NCI-H526 (cell line): ENCODE measurements at places on chromosomes 6 and 20.
A peak's percentile ranks its signal among the peaks of the same experiment; 100 is the strongest.

- DNase-seq, result no peak
These were observed 136.0 kb downstream of the MTHFD1L start for GRCh38 chr6:151001387-151002056.

DNA sequence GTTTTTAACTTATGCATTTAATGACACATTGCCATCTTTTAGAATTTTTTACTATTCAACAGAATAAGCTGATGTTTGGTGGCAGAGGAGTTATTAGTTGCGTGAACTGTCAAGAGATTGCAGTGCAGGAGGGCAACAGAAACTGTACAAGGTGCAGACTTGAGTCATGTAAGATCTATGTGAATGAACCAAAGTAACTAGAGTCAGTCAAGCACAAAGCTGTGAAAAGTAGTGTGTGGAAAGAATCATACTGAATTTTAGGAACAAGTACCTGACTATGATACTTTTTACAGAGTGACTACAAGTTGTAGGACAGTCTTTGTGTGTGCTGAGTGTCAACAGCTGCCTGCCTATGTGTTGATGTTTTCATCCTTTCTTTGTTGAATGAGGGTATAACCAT, 2.7 kb upstream of the C6orf163 start:
- DNase-seq, result no peak

DNA sequence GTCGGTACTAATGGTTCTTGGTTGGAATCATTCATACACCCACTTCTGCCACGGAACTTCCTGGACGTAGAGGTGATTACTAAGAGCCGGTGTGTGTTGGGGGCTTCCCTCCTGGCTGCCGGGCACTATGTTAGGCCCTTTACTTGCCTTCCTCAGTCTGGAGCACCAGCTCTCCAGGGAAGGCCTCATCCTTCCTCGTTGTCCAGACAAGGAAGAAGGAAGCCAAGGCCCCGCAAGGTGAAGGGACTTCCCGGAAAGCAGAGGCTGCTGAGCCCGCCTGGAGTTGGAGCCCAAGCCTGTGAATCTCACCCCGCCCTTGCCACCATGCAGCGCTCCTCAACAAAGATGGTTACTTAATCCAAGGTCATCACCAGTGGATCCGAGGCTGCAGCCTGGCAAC, 26.2 kb downstream of the AAR2 start:
- no peak for DNase-seq

- no peak for DNase-seq
These were observed 9.9 kb downstream of the RALGAPA2 start for GRCh38 chr20:20702330-20703245.

- no peak for DNase-seq
These were observed 138.0 kb downstream of the NFATC2 start for GRCh38 chr20:51404297-51405060.

DNA sequence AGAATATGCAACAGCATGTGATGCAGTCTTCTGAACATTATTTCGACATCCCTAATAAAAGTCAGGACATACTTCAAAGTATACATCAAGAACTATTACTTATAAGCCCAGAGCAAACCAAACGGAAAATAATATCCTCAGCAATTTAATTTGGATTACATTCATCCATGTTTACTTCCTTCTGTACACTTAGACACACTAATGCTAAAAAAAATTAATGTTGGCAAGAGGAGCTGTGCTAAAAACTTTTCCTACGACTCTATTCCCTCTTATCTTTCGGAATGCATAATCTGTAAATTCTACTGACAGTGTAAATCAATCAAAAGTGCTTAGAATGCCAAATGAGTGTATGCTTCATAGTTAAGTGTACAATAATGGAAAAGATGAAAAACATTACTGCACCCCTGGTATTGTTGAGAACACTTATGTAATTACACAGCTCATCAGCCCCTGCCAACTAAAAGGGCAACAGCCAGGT, 301.2 kb upstream of the HSF2 start:
- DNase-seq, result no peak

GRCh38 chr6:40845553-40845952, 193.5 kb downstream of the UNC5CL start:
- DNase-seq, result peak; percentile 62

GRCh38 chr20:36854348-36855240, 21.3 kb upstream of the TLDC2 start:
- no peak for DNase-seq

DNA sequence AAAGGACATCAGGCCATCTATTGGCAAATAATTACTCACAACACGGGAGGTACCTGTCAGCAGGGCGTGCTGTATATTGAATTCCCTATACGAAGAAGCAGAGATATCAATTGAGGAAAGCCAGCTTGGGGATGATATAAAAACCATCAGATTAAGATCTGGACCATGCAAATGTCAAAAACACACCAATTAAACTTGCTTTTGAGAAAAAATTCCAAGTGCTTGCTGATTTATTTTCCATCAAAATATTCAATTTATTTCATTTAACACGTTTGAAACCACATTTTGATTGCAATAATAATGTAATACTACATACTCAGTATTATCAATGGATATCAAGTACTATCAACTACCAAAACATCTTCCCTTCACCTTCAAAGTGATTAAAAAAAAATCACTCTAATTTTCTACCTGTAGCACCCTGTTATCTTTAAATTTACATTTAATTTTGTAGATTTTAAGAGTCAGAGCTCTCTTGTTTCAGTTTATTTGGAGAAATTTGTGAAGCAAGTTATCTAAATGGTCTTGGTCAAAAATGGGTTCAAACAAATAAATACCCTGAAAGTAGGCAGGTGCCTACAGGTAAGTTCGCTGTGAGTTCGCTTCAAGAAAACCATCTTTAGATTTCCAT, 6.8 kb upstream of the TBX18 start:
- no peak for DNase-seq

DNA sequence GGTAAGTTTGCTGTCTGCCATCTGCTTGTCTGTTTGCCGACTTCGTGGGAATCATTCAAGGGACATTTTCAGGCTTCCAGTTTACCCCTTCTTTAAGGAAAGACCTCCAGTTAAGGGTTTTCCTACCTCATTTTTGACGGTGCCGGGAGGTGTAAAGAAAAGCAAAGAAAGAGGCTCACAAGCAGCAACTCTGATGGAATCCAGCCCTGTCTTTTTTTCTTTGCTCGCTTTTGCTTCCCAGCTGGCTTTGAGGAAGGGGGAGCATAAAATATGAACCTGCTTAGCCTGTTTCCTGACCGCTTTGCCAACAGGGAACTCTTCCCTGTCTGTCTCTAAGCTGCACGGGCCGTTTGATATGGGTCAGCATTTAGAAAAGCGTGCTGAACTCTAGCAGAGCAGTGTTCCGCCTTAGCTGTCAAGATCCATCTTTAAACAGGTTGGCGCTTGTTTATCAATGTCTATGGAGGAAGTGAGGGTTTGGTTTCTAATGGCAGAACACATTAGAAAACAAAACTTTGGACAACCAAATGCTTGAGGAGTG, 13.8 kb downstream of the SYTL3 start:
- peak; percentile 58 for DNase-seq

GRCh38 chr6:169503422-169504152, 198.2 kb downstream of the WDR27 start:
- no peak for DNase-seq

- DNase-seq, result no peak
These were observed 109.3 kb downstream of the TCP11 start for GRCh38 chr6:35031611-35032529.

DNA sequence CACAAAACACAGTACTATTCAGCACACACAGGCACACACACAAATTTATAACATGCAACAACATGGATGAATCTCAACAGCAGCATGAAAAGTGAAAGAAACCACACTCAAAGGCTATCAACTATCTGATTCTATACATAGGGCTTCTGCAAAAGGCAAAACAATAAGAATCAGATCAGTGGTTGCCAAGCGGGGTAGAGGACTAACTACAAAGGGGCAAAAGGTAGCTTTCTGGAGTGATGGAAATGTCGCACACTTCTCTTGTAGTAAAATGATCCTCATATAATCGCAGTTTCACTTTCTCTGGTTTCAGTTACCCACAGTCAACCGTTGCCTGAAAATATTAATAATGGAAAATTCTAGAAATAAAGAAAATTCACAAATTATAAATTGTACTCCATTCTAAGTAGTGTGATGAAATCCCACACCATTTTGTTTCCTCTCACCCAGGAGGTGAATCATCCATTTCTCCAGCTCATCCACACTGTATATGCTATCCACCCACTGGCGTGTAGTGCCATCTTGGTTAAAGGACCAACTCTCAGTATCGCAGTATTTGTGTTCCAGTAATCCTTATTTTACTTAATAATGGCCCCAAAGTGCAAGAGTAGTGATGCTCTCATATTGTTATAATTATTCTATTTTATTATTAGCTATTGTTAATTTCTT, 12.8 kb upstream of the PLN start:
- no peak for DNase-seq
